ENCODE measurements at places on chromosomes 7 and 10. TPM values are rescaled to one million over a fixed set of nuclear protein-coding genes. Genes with fewer than 3 reads are reported as not detected.

The TTYH3 gene
- 278 TPM for total RNA-seq

- DNase-seq, result no peak
Observed at GRCh38 chr7:123751821-123752220, 3.0 kb upstream of the WASL start.

The ACTL6B gene
- total RNA-seq, result not detected

DNA sequence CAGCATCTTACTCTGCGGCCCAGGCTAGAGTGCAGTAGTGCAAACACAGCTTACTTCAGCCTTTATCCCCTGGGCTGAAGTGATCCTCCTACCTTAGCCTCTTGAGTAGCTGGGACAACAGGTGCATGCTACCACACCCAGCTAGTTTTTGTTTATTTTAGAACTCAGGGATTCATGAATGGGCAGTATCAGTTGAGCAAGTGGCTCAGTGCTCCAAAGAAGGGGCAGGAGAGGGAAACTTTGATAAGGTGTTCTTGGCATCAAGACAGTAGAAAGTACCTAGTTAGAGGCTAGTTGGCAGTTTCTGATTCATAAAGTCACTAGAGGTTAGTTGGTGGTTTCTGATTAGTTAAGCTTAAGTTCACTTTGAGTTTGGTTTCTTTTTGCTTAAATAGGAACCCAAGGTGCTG lies 18.4 kb downstream of the TRIM24 start:
- no peak for DNase-seq

DNA sequence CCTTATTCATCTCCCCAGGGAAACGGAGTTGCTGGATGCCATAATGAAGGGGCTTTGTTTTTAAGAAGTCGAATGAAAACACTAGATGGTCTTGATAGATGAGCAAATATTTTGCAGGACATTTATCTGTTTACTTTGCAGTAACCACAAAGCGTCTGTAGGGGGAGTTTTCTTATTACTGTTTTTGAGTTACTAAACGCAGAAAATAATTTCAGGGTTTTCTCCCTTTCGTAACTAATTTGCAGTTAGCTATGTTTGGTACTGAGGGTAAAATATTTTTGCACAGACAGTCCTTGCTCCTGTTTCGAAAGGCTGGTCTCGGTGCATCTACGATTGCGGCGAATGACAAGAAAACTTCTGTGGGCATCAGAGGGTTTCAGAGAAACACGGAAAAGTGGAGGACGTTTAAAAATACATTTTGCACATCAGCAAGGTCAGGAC lies 505.6 kb upstream of the MKI67 start:
- DNase-seq, result no peak

DNA sequence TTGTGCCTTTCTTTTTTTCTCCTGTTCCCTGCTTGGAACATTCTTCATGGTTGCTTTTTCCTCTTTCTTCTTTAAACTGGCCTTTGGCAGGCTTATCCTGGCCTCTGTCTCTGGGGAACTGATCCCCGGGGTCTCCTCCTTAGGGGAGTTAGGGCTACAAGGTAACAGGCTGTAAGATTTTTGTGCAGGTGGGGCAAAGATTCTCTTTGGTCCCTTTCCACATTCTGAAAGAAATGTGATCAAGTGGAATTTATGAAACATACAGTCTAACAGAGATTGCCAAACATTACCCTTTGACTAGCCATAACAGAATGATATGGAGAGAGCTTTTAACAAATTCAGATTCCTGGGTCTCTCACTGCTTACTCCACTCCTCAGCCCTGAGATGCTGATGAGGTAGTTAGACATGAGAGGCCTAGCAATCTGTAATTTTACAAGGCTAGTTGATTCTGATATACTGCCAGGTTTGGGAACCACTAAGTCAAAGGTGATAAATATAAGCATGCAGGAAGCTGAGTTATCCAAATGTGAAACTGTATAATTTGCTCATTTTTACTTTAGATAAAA lies 8.8 kb downstream of the ZCWPW1 start:
- DNase-seq, result no peak

- no peak for DNase-seq
Observed at GRCh38 chr7:129532375-129532774, 30.0 kb downstream of the SMKR1 start.

DNA sequence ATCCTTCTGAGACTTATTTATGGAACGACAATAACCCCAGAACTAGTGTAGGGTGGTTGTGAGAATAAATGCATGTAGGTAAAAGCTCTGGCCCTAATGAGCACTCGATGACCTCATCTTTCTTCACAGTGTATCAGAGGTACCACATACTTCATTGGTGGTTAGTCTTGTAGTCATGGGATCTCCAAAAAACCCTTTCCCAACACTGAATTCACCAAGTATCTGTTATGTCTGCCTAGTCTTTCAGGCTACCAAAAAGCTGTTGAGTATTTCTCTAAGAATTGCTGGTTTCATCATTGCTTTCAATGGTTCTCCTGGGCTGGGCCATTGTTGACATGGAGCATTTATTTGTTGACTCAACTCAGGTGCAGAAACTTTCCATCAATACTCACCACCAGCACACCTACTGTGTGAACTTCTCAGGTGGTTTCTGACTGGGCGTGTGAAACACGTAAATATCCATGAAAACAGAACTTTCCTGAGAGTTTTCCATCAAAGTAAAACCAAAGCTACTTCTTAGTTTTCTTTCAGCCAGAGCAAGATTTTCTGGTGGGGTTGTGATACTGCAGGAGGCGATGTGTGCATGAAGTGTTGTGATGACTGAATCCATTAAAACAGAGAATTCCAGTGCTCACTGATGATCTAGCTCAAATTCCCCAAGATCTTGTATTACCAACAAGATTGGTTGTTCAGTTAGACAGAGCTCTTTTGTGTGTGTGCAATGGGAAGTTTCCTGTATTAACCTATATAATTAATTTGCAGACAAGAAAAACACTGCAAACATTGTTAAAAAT lies 51.4 kb upstream of the SLC35B4 start:
- DNase-seq, result no peak

The TFEC gene
- not detected for total RNA-seq

DNA sequence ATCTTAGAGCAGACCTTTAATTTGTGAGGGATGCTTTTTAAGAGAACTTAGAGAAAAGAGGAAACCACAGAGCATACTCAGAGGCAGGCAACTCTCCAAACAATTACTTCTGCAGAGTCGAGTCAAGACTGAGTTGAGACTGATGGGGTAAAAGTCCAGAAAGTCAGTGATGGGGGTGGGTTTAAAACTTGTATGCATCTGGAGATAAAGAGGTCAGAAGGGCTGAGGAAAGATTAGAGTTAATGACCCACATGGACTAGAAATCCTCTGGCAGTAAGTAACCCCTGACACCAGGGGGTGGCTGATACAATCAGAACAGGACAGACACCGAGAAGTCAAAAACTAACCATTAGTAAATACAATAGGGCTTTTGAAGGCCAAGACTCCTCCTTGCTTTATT lies 42.4 kb upstream of the SEPTIN7 start:
- DNase-seq, result no peak

- no peak for DNase-seq
Observed at GRCh38 chr7:1693991-1694524, 24.0 kb downstream of the ELFN1 start.

The AASS gene
- 0.31 TPM for total RNA-seq

All from Panc1 (cell line).